ENCODE measurements at places on chromosomes 16 and 17.

GRCh38 chr17:79748295-79749099 is 17.8 kb downstream of the ENPP7 start:
- peak; percentile 40 for DNase-seq

DNA sequence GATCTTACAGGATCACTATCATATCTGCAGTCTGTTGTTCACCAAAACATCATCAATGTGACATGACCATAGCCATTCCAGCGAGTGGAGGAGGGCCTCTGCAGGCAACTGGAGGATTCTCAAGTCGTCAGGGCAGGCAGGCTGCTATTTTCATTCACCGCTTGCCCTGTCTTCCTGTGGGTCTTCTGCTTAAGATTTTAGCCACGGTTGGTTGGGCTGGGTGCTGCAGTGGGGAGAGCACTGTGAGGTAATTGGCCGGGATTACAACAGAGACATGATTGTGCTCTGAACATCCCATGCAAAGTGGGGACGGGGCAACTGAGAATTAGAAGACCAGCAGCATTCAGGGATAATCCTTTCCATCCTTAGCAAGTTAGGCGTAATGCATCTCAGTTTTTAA is 245.9 kb downstream of the CPPED1 start:
- DNase-seq = no peak

- peak; percentile 49 for DNase-seq
Observed at GRCh38 chr16:61544165-61544564, 492.1 kb downstream of the CDH8 start.

- DNase-seq = no peak
Observed at GRCh38 chr17:64182325-64183012, 52.5 kb upstream of the ERN1 start.

DNA sequence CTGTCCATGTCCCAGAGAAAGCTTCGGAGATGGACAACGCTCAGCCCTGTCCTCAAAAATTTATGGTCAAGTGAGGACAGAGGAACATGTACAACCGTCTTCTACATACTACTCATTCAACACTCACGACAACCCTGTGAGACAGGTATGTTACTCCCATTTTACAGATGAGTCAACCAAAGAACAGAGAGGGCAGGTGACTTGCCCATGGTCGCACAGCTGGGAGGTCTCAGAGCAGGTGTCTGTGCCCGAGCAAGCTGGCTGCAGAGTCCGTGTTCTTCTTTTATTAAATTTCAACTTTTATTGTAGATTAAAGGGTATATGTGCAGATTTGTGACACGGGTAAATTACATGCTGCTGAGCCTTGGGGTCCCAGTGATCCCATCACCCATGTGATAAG is 5.8 kb upstream of the WFDC1 start:
- no peak for DNase-seq

- DNase-seq = peak; percentile 32
Observed at GRCh38 chr17:58248955-58249269, 10.5 kb downstream of the LPO start.

DNA sequence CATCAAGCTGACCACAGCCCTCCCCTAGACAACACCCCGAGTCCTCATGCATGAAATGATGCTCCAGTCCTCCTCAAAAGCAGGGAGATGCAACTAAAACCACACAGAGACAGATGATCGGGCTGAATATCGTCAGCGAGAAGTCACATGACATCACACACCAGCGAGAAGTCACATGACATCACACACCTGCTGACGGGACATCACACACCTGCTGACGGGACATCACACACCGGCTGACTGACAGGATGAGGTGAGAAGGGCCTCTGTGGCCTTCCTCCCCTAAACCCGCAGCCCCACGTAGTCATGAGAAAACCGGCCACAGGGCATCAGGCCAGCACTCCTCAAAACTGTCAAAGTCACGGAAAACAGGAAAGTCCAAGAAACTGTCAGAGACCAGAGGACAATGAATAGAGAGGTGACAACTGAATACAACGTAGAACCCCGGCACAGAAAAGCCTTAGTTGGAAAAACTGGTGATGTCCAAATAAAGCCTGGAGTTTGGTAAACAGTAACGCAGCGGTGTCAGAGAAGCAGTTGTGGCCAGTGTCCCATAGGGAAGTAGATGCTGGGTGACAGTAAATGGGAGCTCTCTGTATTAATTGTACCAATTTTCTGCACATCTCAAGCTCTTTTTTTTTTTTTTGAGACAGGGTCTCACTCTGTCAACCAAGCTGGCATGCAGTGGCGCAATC is 14.3 kb downstream of the LITAF start:
- peak; percentile 19 for DNase-seq

DNA sequence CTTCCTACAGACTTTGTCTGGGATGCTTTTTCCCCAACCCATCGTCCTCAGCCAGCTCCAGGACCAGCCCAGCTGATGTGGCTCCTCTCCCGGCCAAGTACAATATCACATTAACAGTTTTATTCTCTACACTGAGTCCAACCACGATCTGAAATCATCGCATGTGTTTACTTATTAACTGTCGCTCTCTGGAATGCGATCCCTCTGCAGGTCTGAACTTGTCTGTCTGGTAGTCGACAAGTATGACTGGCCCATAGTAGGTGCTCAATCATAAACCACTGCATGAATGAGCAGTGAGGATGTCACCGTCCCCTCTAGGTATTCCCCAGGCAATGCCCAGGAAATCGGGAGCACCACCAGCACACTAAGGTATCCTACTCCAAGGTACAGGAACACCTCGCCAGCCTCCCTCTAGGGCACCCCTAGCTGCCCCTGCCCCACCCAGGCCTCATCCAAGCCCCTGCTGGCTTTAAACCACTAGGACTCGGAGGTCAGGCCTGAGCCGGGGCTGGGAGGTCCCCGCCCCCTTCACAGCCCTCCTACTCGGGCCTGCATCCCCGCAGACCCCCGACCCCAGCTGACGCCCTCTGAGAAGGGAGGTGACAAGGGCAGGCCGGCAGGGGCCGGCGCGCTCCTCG is 27.7 kb downstream of the RTN4RL1 start:
- peak; percentile 63 for DNase-seq

DNA sequence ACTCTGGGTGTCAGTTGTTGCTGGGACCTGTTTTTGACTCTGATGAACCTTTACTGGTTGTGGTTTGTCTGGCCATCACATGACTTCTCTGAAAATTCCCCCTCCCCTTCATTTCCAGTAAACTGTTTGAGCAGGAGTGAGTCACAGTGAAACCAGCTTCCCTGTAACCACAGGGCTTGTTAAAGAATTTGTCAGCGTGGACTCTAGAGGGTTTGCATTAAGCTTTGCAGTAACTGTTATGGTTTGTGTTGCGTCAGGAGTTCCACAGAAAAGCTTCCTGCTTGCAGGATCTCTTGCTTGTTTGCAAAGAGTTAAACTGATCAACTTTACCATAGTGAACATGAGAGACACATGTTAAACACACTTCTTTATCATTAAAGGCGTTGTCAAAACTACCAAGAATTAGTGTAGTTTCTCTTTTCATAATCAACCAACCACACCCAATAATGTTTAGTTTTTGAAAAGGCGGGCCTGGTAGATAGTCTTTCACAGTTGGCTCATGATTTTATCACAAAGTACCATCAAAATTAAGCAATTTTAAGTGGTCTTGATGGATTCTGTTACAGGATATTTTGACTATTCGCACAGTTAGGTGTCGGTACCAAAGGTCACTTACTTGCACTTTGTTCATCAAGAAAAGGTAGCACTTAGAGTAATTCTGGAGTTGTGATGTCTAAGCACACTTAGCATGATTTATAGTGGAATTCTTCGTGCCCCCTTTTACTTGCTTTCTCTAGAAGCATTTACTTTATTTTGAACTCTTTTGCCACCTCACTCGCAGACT is 79.3 kb downstream of the VMP1 start:
- peak; percentile 68 for DNase-seq

GRCh38 chr17:55384643-55385232 is 36.9 kb downstream of the MMD start:
- no peak for DNase-seq

DNA sequence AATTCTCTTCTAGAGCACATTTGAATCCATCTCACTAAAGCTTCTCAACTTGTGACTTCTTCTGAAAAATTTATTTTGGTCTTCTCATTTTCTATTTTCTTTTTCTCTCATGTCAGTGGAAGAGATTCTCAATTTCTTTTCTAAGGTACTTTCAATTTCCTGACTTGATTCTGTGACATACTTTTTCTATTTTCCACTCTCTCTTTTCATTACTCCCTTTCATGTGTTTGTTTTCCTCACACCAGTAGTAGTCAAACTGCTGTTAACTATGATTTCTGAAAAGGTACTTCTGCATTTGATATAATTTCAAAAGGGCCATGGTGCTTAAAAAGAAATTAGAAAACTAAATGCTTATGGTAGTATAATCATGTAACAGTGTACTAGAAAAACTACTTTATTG is 41.9 kb downstream of the NFAT5 start:
- no peak for DNase-seq

- DNase-seq = peak; percentile 80
Observed at GRCh38 chr17:16415031-16415924, at the start of gene TRPV2. TRPV2 (plus strand) TSS chr17:16415571; CDS start chr17:16417669, 2,098 bp downstream.

GRCh38 chr16:29926711-29927052 is 656 bp upstream of the KCTD13 start:
- DNase-seq = peak; percentile 33

- DNase-seq = no peak
Observed at GRCh38 chr17:78831688-78832540, 8.7 kb downstream of the USP36 start.

GRCh38 chr17:8574687-8575086 is 55.8 kb downstream of the MYH10 start:
- peak; percentile 22 for DNase-seq

- no peak for DNase-seq
Observed at GRCh38 chr16:47109361-47109760, 34.4 kb downstream of the NETO2 start.

GRCh38 chr17:18866866-18867813 is 9.2 kb downstream of the PRPSAP2 start:
- DNase-seq = no peak

DNA sequence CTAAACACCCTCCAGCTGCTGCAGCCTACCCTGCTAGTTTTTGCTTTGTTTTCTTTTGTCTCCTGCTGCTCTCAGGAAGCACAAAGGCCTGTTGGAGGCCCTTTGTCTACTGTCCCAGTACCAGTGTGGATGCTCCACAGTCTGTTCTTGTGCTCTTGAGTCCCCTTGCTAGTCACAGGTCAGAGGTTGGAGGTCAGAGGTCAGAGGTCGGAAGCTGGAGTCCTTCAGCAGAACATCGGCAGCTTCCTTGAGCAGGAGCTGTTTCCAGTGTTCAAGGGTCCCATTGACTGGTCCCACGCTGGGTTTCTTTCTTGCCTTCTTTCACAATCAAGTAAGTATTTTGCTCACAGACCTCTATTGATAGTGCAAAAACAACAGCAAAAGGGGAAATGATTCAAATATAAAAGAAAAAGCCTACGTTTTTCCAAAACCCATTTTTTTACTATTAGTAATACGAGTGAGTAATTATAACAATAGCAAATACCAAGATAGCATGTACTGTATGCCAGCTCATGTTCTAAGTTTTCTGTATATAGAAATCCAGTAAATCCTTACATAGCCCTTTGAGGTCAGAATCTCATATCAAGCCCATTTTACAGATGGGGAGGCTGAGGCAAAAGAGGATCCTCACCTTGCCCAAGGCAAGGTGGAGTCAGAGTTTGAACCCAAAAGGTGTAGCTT is 10.9 kb upstream of the IL34 start:
- peak; percentile 40 for DNase-seq

- no peak for DNase-seq
Observed at GRCh38 chr16:85195900-85196772, 83.9 kb upstream of the CIBAR2 start.

- peak; percentile 49 for DNase-seq
Observed at GRCh38 chr16:1863681-1864460, 8.1 kb downstream of the MEIOB start.

DNA sequence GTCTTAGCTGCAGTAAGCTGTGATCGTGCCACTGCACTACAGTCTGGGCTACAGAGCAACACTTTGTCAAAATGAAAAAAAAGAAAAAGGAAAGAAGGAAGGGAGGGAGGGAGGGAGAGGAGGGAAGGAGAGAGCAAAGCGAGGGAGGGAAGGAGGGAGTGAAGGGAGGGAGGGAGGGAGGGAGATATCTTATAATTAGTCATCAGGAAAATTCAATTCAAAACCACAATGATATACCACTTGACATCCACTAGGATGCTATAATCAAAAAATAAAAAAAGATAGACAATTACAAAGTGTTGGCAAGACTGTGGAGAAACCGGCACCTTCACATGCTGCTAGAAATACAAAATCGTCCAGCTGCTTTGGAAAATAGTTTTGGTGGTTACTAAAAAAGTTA is 93.8 kb downstream of the CDC27 start:
- DNase-seq = no peak

DNA sequence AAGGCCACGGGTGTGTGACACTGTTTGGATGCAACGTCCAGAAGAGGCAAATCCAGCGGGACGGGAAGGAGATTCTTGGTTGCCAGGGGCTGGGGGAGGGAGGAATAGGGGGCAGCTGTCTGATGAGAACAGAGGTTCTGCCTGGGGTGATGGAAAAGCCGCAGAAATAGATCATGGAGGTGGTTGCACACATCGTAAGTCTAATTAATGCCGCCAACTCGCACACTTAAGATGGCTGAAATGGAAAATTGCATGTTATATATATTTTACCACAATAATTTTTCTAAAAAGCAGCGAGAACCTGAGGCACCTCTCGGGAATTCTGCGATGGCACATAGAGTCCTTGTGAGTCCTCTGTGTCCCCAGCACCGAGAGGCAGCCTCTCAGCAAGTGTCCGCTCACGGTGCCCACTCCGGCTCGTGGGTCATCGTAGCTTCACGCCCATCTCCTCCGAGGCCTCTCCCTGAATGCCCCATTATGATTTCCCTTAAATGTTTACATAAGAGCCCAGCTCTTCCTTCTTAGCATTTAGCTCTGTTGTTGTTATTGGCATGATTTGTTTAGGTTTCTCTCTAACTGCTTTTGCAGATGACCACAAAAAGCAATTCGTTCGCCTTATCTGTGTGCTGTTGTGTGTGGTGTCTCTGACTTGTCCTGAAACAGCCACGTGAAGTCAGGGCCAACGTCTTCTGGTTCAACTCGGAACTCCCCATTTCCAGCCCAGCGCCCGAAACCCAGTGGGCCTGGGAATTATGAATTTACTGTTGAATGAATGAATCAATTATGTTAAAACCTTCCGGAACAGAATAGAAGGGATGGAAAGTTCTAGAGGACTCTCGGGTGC is 7.7 kb downstream of the WFDC1 start:
- DNase-seq = no peak

- no peak for DNase-seq
Observed at GRCh38 chr16:7731141-7731540, 398.5 kb downstream of the RBFOX1 start.

GRCh38 chr16:55179852-55180585 is 144.0 kb upstream of the IRX6 start:
- no peak for DNase-seq
